ENCODE measurements at places on chromosomes 2 and 18.

- no peak for DNase-seq
Measured at GRCh38 chr18:48304906-48305693, 104.1 kb downstream of the ZBTB7C start.

DNA sequence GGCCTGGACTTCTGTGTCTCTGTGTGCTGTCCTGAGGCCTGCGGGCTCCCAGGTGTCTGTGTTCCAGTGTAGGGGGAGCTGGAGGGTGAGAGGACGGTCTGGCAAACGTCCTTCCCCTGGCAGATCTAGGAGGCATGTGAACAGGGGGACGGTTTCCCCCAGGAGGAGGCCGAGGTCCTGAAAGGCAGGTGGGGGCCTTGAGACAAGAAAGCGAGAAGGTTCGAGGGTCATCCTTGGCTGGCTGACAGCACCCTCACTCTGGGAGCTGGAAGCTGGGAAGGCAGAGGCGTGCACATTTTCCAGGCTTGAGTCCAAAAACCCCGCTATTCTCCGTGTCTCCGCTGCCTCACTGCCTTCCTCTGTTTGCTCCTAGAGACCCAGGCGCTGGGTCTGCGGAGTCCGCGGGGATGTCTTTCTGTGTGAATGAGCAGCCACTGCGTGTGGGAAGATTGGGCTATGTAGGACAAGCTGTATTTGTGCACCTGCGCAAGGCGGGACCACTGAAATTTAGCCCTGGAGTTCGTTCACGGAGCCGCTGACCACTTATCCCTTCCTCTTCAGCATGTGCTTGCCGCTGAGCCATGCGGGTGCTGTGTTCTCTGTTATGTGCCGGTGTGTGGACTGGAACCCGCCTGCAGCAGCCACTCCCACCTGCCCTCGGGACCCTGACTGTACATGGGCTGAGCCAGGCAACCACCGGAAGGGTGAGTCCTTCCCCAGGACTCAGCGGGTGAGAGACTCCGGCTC is 43.7 kb downstream of the TWIST2 start:
- no peak for DNase-seq

DNA sequence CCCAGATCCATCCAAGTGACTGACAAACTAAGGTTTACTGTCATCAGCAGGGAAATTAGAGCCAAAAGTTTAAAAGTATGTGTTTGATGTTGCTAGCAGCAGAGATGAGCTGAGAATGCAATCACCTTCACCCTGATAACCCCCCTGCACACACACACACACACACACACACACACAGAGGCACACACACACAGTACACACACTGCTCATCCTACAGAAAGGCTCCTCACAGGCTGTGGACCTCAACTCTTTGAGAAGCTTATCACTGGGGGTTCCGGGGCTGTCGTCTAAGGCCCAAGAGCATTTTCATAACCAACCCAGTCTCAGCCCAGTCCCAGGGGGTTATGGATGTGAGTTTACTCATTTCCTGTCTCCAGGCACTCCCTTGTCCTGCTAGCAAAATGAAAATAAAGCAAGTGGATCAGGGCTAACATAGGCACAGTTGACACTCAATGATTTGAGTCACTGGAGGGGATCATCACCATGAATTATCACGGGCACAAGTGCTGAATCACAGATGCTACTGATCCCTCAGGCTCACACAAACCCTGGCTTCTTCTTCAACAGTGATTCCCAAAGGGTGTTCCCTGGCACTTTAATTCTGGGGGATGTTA is 76.6 kb downstream of the ALK start:
- no peak for DNase-seq

DNA sequence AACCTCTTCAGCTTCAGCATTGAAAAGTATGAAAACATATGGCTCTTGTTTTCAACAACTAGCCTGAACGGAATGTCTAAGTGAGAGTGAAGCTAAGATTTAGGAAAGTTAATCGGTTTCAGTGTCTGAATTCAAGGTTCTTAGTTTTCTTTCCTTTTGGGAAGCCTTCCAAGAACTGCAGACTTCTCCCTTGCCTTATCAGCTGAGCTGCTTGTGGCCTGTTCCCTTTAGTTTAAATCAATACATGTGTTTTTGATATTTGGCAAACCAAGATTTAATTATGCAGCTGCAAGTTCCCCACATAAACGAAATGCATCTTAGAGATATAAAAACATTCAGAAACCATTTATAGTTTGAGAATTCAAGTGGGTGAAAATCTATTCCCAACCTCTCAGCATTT is 274.3 kb upstream of the NRP2 start:
- DNase-seq = no peak

DNA sequence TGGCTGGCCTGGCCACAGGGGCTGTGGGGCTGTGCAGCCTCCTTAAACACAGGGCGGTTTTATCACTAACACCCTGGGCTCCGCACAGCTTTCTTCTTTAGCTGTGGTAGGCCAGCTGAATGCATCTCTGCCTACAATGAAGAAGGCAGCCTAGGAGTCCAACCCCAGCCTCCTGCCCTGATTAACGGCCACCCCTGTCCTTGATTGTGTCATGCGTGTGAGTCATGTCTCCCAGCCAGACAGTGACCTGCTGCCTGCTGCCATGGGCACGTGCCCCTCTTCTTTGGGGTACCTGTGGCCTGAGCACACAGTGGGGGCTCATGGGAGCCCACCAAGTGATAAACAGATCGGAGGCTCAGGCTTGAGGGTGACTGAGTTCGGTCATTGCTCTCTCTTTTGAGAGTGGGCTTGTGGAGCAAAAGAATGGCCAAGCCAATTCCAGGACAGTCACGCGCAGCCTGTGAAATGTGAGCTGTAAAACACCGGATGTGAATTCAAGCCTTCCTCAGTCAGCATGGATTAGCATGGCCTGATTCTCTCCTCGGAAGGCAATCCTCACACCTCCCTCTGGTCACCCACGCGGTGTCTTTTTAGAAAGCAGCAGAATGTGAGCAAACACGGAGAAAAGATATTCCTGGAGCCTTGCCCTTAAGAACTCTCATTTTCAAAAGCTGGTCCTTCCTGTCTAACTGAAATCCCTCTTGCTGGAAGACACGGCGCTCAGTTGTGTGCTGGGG is 144.1 kb downstream of the CELF4 start:
- DNase-seq = no peak

DNA sequence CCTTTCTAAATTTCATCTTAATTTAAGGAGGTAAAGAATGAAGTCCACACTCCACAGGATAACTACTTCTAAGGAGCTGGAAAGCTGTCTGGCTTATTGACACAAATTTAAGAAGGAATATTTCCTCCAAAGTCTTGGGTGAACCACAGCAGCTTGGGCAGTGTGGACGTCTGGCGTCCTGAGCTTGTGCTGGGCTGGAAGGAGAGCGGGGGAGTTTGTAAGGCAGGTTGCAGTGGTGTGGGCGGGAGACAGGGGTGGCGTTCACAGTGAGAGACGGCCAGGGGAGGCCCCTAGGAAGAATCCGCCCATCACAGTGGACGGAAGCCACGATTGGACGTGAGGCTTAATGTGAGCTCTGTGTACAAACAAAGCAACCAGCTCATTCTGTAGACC is 25.7 kb downstream of the ADI1 start:
- no peak for DNase-seq

GRCh38 chr2:2926858-2927175 is 450.8 kb downstream of the EIPR1 start:
- DNase-seq = no peak

DNA sequence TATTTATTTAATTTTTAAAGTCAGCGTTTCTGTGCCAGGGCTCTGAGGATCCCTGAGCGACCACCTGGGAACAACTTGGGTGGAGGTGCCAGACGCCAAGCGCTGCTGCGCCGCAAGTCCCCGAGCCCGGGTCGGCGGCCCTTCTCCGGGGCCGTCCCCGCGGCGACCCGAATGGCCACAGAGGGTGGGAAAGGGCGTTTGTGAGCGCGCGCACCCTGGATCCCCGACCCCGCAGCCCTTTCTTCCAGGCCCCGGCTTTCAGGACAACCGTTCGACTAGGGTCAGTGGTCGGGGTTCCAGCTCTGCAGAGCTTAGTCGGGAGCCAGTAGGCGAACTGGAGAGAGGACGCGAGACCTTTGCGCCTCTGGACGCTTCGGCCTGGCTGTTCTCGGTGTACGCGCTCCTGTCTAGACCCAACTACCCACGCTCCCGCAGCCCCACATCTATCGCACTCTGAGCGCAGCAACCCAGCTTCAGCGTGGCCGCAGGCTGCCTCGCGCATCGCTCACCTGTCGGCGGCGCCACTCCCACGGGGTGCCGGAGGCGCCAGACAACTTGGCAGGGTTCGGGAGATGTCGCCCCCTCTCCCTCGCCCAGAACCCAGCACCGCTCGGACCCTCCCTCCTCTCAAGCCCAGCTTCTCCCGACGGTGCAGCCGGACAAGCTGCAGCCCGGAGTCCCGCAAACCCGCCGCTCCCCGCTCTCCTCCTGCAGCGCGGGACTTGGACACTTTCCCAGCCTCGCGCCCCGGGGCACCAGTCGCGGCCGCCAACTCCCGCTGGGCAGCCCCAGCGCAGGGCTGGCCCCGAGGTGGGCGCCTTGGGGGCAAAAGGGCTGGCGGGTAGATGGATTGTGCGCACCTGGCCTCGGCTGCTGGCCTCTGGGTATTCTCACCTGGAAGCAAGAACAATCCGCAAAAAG is 758 bp downstream of the LYPD1 start:
- peak; percentile 35 for DNase-seq

DNA sequence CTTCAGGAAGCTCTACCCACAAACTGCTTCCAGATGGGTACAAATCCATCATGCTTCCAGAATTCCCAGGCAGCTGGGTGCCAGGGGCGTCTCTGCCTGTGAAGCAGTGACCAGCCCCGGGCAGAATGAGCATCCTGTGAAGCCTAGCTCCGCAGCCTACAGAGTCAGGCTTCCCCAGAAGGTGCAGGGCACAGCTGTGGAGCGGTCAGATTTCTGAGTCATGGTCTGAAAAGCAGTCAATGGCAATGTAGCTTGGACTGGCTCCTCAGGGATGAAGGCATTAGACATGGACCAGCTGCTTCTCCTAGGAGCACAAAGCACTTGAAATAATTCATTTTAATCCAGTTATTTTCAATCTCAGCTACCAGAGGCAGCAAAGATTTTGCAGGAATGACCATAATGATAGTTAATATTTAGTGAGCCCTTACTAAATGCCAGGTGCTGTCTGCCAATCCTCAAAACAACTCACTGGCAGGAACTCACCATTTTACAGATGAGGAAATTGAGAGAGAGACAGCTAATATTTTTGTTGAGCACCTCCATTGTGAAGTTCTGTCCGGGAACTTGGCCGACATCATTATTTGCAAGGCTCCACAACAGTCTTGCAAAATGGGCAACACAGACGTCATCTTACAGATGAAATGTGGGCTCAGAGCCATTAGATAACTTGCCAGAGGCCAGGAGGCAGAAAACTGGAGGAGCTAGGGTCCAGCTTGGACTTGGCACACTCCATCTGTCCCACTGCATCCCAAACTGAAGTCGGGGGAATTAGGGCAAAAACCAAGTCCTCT is 31.7 kb downstream of the ACMSD start:
- no peak for DNase-seq

DNA sequence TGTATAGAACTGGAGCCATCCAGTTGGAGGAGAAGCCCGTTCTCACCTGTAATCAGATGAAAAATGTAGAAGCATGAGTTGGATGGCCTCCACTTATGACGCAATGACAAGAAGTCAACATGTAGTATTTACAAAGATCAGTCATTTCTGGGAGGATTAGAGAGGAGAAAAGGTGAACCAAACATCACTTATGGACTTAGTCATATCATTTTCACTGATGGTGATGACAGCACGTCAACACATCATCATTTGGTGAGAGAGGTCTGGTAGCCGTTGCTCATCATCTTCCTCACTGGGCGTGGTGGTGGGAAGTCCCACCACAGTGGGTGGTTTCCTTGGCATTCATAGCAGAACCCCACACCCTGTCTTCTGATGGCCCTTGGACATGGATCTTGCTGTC is 264.2 kb upstream of the EPAS1 start:
- no peak for DNase-seq

- no peak for DNase-seq
Measured at GRCh38 chr2:145755019-145755837, 1235.3 kb upstream of the ZEB2 start.

- DNase-seq = no peak
Measured at GRCh38 chr2:11134349-11134748, 20.9 kb upstream of the SLC66A3 start.

DNA sequence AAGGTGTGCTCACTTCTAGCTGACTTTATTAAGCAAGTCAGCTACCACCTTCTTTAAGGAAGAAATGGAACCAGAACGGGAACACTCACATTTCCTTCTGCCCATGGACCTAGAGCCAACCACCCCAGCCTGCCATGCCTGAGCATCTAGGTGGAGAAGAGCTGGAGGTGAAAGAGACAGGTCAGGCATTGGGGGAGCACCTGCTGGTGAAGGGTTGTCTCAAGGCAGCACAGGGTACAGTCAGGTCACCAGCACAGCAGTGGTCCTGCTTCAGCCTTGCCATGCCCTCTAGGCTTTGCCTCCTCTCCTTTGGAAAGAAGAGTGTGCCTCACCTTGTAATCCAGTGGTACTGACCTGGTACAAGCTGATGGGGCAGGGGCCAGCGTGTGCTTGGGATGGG is 107.9 kb downstream of the KCNF1 start:
- no peak for DNase-seq

DNA sequence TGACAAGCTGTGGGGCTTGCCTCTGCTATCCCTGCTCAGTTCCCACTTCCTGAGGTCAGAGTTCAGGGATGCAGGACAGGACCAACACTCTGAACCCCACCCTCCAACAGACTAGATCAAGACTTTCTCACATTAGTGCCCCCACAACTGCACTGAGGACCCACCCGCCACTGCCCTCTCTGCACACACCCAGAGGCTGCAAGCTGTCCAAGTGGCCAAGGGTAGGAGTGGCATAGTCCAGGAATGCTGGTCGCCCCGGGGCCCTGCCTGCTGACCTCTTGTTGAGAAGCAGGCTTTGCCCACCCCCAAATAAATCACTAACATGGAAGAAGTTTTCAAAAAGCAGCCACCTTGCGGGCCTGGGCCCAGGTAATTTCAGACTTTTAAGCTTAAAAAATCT is 5.5 kb upstream of the KIF1A start:
- no peak for DNase-seq

DNA sequence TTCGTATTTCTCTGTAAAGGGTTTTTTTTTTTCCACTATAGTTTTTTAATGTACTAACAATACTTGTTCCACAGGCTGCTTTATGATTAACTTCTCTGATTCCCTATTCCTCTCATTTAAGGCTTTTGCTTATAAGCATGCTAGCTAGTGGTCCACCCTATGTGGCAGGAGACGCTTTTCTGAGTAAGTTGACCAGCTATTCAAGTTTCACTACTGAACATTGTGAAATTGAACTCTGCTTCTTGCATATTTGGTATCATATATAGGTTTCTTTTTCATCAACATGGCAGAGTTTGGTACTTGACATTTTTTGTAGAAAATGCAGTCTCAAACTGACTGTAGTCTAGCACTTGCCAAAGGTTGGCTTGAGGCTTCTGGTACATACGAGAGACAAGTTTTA is 74.2 kb downstream of the OTX1 start:
- no peak for DNase-seq

DNA sequence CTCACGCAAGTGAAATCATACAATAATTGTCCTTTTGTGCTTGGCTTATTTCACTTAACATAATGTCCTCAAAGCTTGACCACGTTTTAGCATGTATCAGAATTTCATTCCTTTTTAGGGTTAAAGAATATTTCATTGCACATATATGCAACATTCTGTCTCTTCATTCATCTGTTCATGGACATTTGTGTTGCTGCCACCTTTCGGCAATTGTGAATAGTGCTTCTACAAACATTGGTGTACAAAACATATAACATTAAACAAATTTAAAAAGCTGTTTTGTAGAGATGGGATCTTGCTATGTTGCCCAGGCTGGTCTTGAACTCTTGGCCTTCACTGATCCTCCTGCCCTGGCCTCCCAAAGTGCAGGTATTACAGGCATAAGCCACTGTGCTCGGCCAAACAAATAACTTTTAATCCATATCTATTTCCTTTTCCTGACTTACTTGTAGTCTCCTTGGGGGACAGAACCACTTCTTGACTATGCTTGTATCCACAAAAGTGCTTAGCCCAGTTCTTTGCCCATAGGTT is 209.3 kb downstream of the SLC4A3 start:
- DNase-seq = no peak

Data from NCI-H1436 (cell line).